Activated CD8-positive, alpha-beta memory T cell treated with anti-CD3 and anti-CD28 coated beads for 1 hour (primary cell): ENCODE measurements at places on chromosomes 4 and X.

GRCh38 chr4:3021127-3021526 lies 53.2 kb downstream of the HTT-AS start:
- DNase-seq = no peak

DNA sequence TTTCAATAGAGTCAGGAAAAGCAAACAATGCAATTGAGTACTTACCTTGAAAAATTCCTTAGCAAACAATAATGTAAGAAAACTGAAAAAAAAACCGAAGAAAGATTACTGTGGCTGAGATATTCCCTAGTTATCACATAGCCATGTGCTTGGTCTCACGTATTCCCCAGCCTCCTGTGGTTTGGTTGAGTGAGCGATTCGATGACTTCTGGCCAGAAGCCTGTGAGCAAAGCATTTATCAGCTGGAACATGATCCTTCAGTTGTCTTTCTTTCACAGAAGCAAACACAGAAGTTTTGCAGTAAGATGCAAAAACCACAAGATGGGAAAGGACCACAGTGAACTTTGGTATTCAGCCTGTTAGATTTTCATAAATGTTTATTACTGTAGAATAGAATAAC lies 1754.3 kb upstream of the AGA start:
- no peak for DNase-seq

- no peak for DNase-seq
Observed at GRCh38 chr4:107922486-107923473, 8.6 kb upstream of the CYP2U1 start.

DNA sequence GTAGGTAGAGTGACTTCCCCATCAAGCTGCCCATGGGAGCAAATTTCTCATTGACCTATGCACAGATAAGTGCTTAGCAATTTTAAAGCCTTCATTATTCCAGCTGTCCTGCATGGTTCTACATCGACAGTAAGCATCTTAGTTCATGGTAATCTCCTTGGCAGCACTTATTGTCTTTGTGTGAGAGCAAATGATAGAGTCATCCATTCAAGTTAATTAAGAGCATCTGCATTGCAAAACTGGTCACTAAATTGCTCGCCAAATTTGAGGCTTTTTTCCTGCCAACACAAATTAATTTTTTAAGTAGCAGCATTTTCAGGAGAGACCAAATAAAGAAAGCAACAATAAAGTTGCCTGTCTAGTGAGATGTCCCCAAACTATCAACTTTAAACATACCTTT lies 76.7 kb downstream of the SH3BGRL start:
- DNase-seq = no peak

GRCh38 chr4:147590249-147590920 lies 26.8 kb upstream of the TMEM184C start:
- peak; percentile 4 for DNase-seq

DNA sequence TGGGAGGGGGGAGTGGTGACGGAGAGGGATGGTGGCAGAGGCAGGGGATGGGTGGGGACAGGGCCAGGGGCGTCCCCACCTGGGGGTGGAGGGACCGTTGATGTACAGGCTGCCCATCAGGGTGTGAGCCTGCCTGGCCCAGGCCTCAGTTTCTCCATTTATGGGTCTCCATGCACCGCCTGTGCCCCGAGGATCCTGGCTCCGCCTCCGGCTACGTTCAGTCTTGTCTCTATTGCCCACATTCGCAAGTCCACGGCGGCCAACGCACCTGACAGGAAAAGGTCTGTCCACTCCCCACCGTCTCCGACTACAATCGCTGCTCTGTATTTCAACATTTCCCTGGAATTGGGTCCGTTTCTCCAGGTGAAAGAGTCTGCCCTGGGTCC lies 96.3 kb upstream of the NKX1-1 start:
- no peak for DNase-seq

DNA sequence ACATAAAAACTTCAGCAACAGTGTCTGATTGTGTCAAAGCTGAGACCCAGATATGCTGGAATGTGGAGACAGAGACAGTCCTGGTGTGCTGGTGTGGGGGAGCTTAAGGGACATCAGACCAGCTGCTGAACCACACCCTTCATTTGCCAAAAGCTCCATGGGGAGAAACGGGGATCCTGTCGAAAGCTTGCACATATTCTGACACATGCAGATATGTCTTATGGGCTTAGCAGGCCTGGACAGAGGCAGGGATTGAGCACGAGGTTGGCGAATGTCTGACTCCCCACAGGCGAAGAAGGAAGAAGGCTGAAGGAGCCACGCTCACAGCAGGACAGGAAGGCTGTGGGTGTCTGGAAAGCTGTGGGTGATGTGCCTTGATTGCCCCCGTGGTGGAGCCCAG lies 72.1 kb upstream of the ACSL1 start:
- DNase-seq = no peak
